Stimulated activated CD4-positive, alpha-beta T cell treated with anti-CD3 and anti-CD28 coated beads, Interleukin-1b, Interleukin-23, amount 100 ng/mL, for 4 hours (primary cell): ENCODE measurements at places on chromosomes 2 and 18.

DNA sequence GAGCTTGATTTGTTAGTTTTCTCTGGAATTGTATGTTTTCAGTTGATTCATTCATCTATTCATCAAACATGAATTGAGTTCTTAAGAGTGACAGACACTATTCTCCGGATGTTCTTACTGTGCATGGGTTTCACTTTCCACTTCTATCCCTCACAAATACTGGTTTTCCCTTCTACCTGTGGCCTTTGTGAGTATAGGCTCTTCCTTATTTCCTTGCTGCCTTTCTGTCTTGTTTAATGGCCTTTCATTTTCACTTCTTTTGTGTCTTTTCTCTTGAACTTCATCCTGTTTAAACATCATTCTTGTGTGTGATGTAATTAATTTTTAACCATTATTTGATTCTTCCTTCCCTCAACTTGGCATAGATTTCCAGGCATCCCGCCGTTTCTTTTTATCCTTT is 90.7 kb downstream of the CRIM1 start:
- no peak for DNase-seq

GRCh38 chr18:2857491-2858131 is 10.8 kb downstream of the EMILIN2 start:
- DNase-seq, result no peak

GRCh38 chr2:95700519-95700918 is 108.7 kb downstream of the TRIM43 start:
- DNase-seq, result no peak

DNA sequence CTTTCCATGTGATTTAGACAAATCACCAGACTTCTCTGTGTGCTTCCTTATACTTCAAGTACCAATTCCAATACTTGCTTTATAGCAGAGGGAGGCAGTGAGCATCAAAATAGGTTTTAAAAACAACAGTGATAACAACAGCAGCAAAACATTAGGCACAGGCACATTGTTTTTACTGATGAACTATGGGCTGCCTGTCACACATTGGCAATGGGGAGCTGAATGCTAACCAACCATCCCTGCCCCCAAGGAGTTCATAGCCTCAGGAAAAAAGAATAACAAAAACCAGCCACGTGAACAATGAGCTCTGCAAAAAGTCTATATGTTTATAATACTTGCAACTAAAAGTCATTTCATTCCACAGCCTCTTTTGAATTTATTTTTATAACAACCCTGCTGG is 287.9 kb upstream of the TRIB2 start:
- DNase-seq, result no peak

DNA sequence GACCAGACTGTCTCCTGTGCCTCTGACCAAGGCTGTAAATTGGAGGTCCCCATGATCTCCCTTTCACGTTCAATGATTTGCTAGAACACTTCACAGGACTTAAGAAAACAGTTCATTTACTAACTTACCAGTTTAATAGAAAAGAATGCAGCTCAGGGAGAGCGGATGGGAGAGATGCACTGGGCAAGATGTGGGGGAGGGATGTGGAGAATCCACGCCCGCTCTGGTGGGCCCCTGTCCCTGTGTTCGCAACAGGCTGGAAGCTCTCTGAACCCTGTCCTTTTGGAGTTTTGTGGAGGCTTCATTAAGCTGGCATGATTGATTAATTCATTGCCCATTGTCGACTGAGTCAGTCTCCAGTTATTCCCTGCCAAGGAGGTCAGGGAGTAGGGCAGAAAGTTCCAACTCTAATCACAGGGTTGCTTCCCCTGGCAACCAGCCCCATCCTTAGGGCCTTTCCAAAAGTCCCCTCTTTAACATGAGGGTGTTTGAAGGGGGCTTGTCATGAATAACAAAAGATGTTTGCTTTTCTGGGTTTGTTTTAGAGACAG is 257.1 kb downstream of the ACKR3 start:
- DNase-seq, result no peak

DNA sequence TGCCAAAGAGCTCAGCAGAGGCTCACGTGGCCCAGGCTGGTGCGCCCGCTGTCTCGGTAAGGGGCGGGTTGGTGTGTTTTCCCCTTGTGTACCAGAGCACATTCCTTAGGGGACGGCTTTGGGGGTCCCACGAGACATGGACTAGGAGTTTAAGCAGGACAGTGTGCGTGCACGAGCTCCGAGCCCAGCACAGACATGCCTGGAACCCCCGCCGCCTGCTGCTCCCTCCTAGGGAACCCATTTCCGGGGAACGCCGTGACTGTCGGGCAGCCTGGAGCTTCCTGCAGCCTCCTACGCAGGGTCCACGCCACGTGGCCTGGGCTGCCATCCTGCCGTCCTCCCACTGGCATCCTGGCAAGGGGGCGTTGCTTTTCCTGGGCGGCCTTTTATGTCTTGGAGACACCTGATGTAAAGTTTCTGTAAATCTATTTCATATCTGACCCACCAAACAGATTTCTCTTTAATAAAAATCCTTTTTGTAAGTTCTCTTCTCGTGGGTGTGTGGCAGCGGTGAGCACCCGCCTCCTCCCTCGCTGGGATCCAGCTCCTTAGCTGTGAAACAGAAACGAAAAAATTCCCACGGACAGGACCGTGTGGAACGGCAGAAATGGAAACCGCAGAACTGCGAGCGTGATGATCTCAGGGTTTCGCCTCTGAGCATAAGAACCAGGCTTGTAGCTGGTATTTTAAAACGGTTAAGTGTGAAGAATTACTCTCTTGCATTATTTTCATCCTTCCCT is 43.5 kb upstream of the KCNG2 start:
- no peak for DNase-seq

DNA sequence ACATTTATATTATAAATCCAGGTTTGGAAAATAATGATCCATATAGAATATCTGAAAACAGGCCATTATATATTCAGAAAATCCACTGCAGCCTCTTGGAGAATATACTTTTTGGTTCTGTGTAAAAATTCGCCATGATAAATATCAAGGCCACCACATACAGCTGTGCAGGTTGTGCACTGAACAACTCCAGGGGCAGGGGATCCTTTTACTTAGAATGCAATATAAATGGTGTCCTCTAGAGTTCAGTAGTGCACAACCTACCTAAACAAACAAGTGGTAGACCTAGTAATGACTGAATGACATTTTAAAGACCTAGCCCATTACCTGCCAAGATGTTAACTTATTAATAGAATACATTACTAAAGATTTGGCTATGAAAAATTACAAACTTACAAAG is 22.4 kb downstream of the MOGAT1 start:
- DNase-seq, result no peak

- no peak for DNase-seq
These were observed 2.7 kb upstream of the NPC1 start for GRCh38 chr18:23588836-23589560.

DNA sequence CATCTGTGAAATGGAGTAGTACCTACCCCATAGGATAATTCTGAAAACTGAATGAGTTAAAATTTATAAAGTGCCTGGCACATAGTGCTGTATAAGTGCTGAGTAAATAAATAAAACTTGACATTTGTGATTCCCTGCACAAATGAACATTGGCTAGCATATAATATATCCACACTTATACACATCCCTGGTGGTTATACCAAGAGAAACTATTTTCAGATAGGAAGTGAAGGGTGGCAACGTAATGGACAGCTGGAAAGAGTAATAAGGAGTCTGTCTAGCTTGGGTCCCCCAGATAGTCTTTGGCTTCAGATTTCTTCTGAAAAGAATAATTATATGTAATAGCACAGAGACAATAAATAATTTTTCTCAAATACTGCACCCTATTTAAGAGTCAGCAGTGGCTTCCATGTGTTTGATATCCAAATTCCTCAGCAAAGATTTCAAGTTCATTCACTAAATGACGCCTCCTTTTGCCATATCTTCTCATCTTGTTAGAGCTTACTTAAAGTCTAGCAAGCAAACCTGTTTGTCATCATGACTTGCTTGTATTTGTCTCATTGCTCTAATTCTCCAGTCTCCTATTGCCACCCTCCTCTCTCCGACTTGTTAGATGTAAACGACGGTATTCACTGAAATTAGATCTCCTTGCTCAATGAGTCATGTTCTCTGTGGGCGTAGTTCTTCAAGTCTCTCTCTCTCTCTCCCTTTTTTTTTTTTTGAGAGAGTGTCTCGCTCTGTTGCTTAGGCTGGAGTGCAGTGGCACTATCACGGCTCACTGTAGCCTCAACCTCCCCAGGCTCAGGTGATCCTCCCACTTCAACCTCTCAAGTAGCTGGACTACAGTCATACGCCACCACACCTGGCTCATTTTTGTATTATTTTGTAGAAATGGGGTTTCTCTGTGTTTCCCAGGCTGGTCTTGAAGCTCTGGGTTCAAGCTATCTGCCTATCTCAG is 8.7 kb upstream of the ADGRF3 start:
- DNase-seq, result no peak

DNA sequence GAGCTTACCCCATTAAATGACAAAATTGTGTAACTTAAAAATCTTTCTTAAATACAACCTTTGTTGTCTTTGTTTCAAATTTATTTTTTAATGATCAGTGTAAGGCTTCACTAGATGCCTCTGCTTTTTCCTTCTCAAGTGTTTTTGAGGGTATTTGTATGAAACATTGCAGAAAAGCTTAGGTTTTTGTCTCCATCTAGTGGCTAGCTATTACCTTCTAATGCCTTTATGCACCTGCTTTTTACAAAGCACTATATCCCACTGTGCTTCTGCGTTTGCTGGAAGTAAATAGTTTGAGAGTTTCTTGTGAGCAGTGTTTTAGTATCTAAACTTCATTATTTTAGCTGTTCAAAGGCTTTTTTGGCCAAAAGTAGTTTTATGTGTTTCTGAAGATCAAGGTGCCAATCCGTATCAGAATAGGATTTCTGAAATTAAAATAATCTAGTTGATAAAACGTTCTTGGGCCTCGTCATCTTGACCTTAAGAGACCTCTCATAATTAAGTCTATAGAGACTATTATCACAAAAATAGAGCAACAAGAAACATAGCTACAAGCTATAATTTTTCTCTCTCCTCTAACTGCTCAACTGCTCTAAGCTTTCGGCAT is 47.0 kb downstream of the IWS1 start:
- no peak for DNase-seq

DNA sequence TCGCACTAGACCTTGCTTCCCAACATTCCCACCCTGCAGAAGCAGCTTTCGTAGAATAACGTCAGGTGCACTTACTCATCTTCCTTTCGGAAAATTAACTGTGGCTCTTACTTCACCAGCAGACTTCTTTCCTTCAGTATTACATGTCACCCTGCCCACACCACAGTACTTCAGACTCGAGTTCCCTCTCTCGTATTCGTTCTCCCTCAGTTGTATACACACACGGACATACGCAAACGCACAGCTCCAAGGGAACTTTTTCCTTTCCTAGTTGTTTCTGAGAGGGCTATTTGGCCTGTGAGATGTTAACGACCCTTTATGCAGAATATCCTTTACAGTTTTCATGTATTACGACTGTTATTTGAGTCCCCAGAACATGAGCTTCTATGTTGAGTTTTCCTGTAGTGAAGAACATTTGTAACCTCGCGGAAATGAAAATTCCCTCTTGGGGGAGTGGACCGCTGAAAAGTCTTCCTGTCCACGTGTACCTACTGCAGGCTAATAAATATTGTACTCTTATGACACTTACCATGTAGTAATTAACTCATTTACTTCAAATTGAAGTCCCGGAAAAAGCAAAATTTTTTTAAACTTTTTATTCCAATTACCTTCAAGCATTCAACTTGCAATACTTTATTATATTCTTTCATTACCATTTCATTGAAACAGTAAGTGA is 908 bp downstream of the ERLEC1 start:
- no peak for DNase-seq

GRCh38 chr2:165197346-165197745 is 6.5 kb downstream of the SCN3A start:
- no peak for DNase-seq

DNA sequence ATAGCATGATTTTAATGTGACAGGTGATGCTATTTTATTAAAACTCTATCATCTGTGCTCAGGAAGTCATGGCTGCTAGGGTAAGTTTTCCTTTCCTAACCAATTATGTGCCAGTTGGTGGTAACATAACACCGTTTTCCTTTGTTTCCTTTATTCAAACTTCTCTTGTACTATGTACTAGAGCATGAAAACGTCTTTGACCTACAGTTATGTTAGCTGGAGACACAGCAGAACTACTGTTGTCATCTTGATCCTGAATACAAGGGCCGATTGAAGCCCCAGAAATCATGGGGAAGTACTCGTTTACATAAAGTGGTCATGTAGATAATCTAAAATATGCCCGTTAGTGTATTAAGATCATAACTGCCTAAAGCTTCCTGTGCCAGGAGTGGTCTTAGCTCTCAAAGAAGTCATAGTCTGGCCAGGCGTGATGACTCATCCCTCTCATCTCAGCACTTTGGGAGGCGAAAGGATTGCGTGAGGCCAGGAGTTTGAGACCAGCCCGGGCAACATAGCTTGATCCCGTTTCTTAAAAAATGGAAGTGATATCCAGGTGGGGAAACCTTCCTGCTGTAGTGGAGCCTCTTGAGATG is 20.5 kb downstream of the NEDD4L start:
- DNase-seq, result no peak

DNA sequence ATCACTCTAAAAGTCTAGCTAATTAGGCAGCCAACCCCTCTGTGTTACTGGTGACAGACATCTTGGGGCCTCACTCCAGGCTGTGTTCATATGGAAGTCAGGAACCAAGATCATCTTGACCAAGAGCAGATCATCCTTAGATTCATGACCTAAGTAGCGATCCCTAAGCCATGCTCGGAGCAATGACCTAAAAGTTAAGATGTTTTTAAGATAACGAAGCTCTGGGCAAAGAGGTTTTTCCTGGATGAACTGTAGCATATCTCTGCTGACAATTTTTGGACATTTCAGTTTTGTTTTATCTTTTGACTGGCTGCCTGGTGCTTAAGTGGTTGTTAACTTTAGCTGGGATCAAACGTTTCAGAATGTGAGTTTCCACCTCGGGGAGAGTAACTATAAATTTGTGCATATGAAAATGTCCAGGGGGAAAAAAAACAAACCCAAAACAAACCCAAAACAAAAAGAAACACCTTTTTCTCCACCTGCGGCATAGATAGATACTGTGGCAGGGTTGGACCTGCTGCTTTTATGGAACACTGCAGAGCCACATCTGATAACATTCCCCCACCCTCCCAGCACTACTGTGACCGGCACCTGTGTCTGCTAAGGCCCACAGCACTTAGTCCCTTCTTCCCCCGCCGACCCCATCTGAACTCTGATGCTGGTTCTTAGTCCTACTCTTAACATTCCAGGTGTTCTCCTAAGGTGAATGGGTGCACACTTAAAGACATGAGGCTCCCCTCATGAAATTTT is 45.5 kb downstream of the EPAS1 start:
- DNase-seq, result no peak

DNA sequence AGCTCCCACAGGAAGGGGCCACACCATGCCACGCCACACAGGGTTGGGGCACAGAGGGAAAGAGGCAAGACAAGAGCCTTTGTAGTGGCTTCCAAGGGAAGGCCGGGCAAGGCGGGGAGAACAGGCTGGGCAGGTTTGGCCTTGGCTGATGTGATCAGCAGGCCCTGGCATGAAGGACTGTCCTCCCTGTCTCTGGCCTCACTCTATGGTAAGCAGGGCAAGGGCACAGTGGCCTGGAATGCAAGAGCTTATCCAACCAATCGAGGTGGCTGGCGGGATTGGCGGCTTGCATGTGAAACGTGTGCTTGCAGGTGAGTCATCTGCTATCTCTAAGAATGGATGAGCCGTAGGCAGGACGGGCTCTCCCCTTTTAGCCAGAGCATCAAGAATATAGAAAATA is 6.4 kb upstream of the ATP9B start:
- no peak for DNase-seq

- no peak for DNase-seq
These were observed 15.4 kb downstream of the FEZ2 start for GRCh38 chr2:36582538-36582937.
